ENCODE measurements at places on chromosomes 11 and 22.
A peak's percentile ranks its signal among the peaks of the same experiment; 100 is the strongest.

- DNase-seq: no peak
Observed at GRCh38 chr22:36464715-36465231, 16.7 kb downstream of the TXN2 start.

DNA sequence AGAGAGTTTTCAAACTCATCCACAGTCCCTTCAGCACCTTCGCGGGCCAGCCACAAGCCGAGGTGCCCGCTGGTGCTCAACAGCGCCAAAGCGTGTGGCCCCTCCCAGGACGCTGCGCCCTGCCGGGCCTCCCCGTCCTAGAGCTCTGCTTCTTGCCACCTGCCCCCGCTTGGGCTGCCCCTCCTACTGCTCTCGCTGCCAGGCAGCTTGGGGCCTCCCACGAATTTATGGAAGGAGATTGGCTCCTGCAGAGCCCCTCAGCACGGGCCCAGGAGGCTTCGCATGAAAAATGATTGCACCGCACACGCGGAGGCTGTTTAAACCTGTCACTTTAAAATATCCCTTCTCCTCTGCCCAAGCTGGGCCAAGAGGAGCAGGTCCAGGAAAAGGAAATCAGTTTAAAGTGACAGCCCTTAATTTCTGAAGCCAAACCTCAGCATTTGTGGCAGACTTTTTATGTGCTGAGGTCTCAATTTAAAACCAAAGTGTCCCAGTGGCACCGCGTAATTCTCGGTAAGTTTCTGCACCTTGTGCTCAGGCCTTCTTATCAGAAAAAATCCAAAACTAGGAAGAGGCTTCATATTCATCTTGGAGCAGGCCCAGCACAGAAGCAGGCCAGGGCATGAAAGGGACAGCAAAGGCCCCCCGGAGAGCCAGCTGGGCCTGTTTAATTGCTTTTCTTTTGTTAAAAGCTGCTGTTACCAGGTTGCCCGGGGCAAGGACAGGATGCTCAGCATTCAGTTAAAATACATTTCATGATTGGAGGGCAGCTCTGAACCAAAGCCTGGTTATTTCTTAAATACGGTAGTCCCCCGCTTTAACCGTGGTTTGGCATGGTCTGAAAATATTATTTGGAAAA, 303.6 kb downstream of the OPCML start:
- DNase-seq: peak; percentile 76

DNA sequence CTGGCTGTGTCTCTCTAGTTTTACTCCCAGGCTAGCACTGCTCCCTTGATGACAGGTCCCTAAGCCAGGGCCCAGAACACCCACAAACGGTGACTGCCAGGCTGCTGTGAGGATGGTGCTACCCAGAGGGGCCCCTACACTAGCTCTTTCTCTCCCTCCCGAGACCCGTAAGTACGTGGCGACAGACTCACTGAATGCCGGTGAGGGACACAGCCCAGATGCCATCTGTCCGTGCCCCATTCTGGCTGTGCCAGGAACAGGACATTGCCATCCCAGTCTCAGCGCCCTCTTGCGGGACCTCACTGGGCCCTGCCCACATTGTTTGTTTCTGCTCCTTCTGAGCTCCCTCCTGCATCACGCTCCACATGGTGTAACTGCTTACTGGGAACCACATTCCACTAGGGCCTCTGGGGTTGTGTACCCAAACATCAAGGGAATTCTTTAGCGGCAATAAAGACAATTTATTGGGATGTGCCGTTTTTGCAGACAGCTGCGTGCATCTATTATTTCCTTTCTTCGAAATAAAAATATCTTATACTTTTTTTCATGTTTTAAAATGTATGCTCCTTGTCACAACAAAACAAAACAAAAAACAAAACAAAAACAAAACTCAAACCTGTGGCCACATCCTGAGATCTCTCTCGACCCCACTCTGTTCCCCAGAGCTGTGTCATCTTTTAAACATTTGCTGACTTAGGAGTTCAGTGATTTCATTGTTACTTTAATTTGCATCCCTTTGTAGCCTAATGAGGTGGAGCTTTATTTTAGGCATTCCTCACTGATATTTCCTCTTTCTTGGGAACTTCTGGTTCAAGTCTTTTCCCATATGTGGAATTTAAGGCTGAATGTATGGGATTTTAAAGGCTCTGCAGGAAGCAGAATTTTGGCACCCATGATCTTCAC, 4.4 kb upstream of the TPCN2 start:
- peak; percentile 69 for DNase-seq

DNA sequence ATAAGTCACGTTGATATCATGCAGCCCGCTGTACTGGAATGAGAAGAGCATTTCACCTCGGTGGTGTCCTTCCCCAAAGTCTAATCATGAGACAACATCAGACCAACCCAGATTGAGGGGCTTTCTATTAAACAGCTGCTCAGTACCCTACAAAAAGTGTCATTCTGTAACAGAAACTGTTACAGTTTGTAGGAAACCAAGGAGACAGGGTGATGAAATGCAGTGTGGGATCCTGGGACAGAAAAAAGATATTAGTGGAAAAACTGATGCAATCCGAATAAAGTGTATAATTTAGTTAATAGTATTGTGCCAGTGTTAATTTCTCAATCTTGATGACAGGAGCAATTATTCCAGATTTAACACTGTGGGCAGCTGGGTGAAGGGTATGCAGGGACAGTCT, 128.0 kb downstream of the MICAL2 start:
- DNase-seq: no peak

DNA sequence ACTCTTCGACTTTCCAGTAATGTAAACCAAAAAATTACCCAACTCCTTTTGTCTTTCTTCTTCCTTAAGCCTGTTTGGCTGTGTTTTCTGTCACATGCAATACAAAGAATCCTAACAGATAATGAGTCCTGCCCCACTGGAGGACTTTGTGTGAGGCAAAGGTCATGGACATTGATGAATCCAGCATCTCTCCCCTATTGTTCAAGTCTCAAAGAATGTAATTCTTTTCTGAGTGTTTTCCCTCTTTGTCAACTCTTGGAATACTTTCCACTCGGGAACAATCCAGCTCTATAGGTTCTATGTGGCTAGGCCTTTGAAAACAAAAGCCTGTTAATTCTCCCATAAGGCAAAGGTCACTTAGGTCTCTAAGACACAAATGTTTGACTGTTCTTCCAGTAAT, 100.7 kb downstream of the FAR1 start:
- DNase-seq: no peak

GRCh38 chr11:102451041-102451680, 1.4 kb downstream of the TMEM123 start:
- no peak for DNase-seq

- peak; percentile 55 for DNase-seq
Observed at GRCh38 chr11:132126973-132127899, 756.8 kb downstream of the NTM start.

- DNase-seq: no peak
Observed at GRCh38 chr11:66008468-66009101, 3.2 kb upstream of the CST6 start.

GRCh38 chr11:102476812-102477211, 24.2 kb upstream of the TMEM123 start:
- peak; percentile 64 for DNase-seq

GRCh38 chr11:87251560-87251959, 213.8 kb downstream of the TMEM135 start:
- DNase-seq: no peak

DNA sequence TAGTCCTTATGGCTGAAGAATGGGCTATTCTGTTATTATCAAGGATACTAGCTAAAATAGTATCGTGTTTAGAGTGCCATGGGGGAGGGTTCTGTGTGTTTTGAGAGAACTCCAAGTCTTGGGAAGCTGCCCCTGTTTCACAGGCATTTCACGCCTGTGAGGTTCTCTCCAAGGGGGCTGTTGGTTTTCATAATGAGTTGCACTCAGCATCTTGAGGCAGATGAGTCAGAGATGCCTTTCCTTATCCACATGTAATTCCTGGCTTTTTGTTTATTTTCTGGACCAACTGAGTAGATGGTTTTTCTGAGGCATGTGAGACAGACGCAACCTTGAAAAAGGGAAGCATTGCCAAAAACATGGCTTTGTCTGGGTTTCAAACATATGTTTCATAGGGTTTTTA, 203.7 kb downstream of the ARHGAP42 start:
- DNase-seq: no peak

- no peak for DNase-seq
Observed at GRCh38 chr22:20875296-20875695, 16.5 kb downstream of the SNAP29 start.

DNA sequence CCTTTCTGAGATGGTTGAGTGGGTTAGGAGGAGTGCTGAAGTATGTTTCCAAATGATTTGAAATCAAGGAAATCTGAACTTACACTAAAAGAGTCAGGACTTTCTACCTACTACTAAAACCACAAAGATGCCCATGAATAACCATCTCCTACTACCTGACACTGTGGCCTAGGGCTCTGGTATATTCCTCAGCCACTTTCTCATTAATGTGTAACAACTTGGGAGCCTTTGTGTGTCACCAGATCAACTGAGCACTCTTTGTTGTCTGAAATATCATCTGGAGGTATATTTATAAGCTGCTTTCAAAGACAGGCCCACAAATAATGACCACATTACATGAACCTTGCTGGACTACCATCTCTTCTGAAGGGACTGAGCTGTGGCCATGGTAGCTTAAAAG, 43.9 kb downstream of the RELT start:
- no peak for DNase-seq

DNA sequence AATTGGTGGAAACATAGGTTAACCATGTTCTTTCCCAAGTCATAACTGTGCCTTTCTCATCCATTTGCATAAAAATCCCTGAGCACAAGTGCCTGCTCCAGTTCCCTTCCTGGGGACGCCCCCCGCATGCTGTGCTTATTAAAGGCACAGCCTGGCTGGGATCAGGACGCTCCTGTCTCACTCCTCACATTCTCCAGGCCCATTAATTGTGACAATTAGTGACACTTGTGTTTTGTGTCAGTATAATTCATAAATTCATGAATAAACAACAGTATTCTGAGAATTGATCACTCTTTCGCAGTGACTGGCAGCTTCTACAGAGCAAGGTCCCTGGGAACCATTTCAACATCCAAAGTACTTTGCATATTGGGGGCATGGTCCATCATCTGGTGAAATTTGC, 1354.4 kb downstream of the TBC1D22A start:
- no peak for DNase-seq

GRCh38 chr11:67408437-67409200, 4.7 kb downstream of the TBC1D10C start:
- no peak for DNase-seq

GRCh38 chr11:76380159-76380976, 564 bp downstream of the THAP12 start:
- DNase-seq: peak; percentile 53

GRCh38 chr11:122209619-122210366, 93.8 kb upstream of the BLID start:
- DNase-seq: no peak

GRCh38 chr11:125245299-125245698, 80.7 kb downstream of the PKNOX2 start:
- DNase-seq: no peak

DNA sequence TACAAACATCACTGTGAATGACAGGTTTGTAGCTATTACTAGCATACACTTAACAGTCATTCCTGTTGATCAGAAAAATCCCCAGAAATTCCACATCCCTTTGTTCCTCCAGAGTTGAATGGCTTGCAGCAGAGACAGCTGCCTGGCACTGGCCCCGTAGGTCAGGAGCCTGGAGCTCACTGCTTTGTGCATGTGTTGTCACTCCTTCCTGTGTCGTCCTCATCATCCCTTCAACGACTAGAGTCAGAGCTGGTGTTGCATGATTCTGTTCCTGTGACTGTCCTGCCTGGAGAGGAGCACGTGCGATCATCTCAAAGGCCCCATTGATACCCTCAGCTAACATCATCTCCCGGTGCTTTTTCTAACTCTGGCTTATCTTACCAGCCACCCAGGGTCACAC, 58.3 kb downstream of the LDLRAD3 start:
- peak; percentile 67 for DNase-seq

DNA sequence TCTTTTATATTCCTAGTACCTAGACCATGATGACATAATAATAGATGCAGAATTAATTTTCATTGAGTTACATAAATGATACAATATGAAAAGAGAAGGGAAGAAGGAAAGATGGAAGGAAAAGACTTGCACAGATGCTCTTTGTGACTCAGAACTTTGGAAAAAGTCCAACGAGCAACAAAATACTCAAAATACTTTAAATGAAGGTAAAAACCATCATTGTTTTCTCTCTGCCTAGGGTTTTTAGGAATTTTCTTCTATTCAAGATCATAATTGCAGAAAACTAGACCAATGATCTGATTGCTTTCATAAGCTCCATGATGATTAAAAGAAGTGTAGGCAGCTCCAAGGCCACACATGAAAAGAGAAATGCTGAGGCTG, 276.9 kb downstream of the KIRREL3 start:
- no peak for DNase-seq

GRCh38 chr11:122983438-122984185, 2.0 kb upstream of the BSX start:
- DNase-seq: no peak

DNA sequence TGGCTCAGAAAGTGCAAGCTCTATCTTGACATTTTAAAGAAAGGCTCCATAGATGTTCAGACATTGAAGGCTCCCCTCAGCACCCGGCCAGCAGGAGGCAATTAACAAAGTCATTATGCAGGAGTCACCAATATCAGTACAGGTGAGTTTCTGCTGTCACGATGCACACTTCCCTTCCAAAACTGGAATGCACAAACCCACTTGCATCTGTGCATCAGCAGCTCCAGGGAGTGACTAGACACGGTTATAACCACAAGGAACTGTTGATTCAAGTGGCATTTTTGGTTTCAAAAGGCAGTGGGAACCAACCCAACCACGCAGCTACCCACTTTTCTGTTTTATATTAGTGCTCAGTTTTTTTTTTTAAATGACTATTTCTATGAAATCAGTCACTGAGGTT, 293.9 kb upstream of the NARS2 start:
- DNase-seq: no peak

DNA sequence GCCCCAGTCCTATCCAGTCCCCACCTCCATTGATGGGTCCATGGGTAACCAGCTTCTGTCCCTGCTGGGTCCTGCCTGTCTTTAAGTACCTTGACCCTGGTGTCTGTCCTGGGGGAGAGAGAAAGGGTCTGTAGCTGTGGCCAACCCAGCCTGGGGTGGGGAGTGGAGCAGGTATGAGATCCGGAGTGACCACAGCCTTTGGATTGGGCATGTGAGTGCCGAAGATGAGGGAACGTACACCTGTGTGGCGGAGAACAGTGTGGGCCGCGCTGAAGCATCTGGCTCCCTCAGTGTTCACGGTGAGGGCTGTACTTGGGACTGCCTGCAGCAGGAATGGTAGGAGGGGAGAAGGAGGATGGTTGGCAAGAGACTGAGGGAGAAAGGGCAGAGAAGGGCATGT, 5.2 kb downstream of the ROBO3 start:
- DNase-seq: no peak

GRCh38 chr11:113332023-113332422, 17.6 kb downstream of the TTC12 start:
- no peak for DNase-seq

- DNase-seq: peak; percentile 4
Observed at GRCh38 chr22:47067321-47067890, 305.0 kb downstream of the TBC1D22A start.

- DNase-seq: no peak
Observed at GRCh38 chr11:69983571-69983877, 94.6 kb upstream of the ANO1 start.

DNA sequence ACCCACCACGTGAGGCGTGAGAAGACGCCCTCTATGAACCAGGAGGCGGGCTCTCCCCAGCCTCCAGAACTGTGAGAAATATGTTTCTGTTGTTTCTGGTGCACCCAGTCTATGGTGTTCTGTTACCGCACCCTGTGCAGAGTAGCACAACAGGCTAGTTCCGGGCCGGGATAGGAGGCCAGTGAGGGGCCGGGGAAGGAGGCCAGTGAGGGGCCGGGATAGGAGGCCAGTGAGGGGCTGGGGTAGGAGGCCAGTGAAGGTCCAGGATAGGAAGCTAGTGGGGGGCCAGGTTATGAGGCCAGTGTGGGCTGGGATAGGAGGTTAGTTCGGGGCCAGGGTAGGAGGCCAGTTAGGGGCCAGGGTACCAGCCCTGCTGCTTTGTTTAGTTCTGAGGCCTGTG, 204.6 kb downstream of the BARX2 start:
- no peak for DNase-seq
